ENCODE measurements at places on chromosomes 6 and 20.

GRCh38 chr6:13261464-13261994 lies 66.8 kb downstream of the TBC1D7 start:
- DNase-seq, result no peak

GRCh38 chr20:16265334-16265733 lies 307.9 kb downstream of the KIF16B start:
- no peak for DNase-seq

DNA sequence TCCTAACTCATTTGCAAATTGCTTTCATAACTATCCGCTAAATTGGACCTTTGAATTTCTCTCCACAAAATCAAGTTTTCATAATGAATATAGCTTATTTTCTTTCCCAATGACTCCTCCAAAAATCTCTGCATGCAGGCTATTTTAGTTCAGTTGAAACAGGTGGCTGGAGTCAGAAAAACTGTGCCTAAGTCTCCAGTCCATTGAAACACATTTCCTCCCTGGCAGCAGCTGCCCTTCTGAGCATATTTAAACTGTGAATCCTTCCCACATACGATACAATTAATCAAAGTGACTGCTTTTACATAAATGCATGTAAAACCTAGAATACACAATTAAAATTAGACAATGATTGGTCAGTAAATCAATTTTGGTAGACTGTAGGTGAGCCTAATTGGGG lies 344.6 kb upstream of the MARCKS start:
- no peak for DNase-seq

DNA sequence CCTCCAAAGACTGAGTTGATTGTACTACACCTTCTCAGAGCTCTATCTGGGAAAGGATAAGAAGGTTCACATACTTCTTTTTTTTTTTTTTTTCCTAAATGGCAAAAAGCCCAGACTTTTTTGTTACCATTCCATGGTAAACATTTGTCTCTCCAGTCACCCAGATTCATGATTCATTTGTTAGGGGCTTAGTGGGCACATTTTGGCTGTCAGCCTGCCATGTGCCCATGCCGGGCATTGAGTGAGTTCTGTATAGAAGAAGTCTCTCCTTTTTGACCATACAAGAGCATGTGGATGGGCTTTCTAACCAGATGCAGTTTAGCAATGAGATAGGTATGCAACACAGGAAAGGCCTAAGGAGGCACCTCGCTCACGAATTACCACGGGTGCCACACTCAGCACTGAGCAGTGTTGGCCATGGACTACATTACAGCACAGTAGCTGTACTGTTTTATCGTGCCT lies 447.5 kb upstream of the HSF2 start:
- no peak for DNase-seq

DNA sequence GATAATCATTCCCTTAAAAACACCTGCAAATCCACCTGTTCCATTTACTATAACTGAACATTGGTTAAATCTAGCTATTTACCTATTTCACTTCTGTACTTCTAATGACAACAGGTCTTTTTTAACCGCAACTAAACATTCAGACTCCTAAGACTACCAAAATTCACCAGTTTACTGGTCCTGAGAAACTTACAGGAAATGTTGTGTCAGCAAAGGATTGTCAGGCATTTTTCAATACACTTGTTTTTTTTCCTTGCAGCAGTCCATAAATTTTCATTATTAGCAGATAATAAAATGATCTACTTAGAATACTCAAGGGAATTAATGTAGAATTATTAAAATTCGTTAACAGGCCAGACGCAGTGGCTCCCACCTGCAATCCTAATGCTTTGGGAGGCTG lies 5.3 kb downstream of the ZUP1 start:
- no peak for DNase-seq

GRCh38 chr6:6869094-6869493 lies 238.7 kb upstream of the RREB1 start:
- no peak for DNase-seq

DNA sequence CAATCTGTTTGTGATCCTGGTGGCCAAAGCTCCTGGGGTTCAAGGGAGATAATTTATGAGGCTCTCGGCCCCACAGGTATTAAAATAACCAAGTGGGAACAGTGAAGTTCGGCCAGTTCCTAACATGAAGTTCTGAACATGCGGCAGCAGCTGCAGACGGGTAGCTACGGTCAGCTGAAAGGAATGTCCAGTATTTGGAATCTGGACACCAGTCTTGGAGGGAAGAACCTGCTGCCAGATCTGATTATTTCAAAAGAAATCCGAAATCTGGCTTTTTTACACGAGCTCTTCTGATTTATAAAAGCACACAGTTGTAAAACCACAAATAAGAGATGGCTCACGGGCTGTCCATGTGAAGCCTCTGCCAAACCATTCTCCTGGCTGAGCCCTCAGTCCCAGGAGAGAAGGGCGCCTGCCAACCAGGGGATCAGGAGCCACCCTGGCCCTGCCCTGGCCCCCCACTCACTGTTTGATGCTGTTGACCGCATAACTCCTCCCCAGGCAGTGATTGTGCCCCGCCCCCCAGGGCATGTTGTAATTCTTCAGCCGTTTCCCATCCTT lies 28.2 kb upstream of the KCNB1 start:
- DNase-seq, result no peak

- no peak for DNase-seq
These were observed 297.9 kb downstream of the TBC1D7 start for GRCh38 chr6:13030396-13030795.

- no peak for DNase-seq
These were observed 26.1 kb upstream of the KCNB1 start for GRCh38 chr20:49508435-49509199.

- DNase-seq, result no peak
These were observed 169.3 kb downstream of the TSHZ2 start for GRCh38 chr20:53141201-53142050.

DNA sequence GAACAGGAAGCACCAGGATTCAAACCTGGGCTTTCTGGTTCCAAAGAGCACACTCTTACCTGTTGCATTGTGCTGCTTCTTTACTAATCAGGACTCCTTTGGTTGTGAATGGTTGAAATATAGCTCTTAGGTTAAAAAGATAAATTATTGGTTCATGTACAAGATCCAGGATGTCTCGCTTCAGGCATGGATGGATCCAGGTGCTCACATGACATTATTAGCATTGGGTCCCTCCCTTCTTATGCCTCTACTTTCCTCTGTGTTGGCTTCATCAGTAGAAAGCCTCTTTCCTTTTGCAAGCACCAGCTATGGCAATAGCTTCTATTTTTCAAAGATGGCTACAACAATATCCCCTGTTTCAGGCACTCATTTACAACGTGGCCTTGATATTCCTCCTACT lies 217.7 kb upstream of the SULF2 start:
- no peak for DNase-seq

DNA sequence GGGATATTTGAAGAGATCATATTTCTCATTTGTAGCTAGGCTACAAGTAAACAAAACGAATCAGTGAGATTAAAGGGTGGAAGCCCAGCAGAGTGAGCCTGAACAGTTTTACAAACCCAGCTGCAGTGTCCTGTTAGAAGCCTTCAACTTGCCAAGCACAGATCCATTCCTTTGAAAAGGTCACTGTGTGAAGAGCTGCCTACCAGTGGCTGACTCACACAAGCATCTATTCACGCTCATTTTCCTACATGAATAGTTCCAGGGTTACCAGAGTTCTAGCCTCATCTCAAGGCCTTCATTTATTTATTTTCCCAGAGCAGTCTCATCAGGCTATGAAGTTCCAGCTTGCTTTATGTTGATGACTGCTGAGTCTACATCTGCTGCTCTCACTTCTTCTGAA lies 25.7 kb upstream of the MLIP start:
- DNase-seq, result no peak

DNA sequence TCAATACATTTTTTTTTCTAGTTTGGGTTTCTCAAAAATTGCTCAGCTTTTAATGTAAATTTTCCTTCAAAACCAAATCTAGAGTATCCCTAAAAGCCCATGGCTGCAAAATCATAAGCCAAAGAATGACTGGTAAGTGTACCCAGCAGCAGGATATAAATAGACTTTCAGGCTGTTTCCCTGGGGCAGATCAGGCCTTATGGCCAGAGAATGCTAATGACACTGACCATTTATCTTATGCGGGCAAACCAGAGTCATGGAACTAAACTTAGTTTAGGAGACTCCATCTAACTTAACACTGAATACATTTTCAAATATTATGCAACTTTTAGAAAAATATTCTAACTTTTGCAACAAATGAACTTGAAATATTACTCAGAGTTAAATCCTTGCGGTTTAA lies 7.4 kb downstream of the OSER1 start:
- DNase-seq, result no peak

DNA sequence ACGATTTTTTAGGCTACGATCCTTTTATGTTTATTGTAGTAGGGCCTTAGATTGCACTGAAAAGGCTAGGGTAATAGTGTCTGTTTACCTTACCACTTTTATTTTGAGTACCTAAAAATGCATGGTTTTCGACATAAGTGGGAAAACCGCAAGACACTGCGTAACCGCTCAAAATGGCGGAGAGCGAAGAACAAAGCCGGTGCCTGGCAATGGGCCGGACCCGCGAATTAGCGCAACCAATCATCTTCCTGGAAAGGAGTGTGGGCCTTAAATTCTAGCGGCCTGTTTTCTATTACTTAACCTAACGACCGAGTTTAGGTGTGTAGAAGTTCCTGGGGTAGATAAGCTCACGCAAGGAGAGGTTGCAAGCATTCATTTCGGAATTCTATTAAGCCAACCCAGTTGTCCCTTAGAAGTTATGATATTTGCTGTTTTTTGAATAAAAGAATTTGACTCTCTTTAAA lies 118.0 kb downstream of the HFE start:
- peak; percentile 65 for DNase-seq

DNA sequence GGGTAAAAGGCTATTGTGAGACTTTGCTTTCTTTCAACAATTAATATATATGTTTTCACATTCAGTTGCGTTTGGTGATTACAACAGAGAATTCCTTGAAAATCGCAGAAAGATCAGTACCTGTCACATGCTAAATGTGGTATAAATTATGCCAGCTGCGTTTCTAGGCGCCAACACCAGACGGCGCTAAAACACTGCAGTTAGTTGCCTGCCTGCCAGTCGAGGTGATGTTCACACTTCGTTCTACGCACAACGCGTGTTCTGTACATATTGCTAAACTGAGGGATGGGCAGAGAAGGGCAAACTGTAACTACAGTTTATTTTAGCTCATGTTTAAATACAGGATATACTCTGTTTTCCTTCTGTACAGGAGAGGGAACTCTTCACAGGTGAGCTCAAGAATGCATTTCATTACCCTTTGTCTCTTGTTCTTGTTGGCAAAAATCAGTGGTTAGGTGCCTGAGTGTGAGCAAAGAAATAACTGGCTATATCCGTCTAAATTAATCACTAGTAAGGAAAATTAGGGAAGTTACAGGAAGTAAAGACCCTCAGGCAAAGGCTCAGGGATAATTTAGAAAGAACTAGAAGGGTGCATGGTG lies 100.1 kb upstream of the RGS17 start:
- peak; percentile 7 for DNase-seq

DNA sequence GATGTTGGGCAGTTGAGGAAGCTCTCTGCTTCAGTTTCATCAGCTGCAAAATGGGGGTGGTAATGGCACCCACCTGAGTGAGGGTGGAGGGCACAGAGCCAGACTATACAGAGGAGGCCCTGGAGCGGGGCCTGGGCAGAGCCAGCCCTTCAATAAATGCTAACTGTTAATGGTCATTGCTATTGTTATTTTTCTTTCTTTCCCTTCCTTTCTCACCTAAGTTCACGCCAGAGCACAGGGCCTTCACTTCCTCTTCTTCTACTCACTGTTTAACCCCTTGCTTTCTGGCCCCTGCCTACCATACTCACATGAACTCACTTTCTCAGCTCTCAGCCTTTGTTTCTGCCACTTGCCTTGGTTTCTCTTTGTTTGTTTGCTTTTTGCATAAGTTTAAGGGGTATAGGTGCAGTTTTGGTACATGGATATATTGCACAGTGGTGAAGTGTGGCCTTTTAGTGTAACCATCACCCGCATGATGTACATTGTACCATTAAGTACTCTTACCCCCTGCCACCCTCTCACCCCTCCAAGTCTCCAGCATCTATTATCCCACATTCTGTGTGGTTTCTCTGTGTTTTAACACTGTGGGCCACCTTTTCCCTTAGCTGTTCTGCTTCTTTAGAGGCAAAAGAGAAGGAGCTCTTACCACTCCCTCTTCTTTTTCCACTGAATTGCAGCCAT lies 7.5 kb upstream of the RREB1 start:
- DNase-seq, result no peak

GRCh38 chr20:4602297-4602631 lies 119.4 kb upstream of the PRND start:
- DNase-seq, result no peak

DNA sequence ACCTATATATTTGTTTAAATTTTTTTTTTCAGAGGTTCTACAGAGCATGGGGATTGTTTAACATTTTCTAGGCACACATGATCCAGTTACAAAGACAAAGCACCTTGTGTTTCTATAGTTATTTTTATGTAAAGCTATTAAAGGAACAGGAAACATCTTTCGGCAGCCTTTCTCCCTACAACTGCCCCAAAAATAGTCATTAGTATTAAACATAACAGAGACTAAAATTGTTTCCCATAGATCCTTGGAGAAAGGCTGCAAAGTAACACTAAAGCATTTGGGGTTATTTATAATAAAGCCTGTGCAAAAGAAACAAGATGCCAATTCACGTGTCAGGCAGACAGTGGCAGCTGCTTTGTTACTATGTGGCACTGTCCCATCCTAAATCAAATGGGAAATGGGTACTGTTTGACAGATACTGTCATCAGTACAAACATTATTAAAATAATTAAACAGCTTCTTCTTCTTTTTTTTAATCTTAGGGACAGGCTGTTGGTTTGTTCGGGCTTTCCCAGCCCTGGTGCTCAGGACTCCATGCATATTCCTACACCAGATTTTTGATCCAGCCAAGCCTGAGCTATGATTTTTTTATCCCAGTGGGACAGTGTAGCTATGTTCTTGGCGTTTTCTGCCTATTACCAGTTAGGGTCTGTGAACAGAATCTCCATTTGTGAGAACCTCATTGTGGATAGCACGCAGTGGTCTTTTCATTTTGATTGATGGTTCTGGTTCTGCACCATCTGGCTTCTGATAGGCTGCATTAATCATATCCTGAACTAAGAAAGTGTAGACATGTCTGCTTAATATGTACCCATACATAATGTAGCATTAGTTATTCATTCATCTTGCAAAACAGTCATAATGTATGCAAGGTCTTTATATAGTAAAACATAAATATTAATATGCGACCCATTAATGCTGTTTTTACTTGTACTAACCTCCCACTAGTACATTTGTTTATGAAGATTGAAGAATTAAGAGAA lies 460.4 kb upstream of the SOX4 start:
- DNase-seq, result no peak

- no peak for DNase-seq
These were observed 48.9 kb downstream of the TINAG start for GRCh38 chr6:54357141-54357540.

- no peak for DNase-seq
These were observed 90.9 kb downstream of the DTD1 start for GRCh38 chr20:18678549-18679419.
